ENCODE measurements at places on chromosomes 7 and 10.

DNA sequence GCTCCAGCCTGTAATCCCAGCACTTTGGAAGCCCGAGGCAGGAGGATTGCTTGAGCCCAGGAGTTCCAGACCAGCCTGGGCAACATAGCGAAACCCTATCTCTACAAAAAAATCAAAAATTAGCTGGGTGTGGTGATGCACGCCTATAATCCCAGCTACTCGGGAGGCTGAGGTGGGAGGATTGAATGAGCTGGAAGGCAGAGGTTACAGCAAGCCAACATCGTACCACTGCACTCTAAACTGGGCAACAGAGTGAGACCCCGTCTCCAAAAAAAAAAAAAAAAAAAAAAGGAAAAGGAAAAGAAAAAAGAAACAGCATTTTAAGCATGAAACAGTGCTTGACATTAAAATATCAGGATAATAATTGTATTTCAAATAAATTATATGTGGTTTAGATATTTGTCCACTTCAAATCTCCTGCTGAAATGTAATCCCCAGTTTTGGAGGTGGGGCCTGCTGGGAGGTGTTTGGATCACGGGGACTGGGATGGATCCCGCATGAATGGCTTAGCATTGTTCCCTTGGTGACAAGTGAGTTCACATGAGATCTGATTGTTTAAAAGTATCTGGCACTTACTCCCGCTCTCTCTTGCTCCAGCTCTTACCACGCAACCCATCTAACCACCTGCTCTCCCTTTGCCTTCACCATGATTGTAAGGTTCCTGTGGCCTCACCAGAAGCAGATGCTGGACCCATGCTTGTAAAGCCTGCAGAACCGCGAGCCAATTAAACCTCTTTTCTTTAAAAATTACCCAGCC is 103.4 kb downstream of the SRPK2 start:
- DNase-seq = no peak

DNA sequence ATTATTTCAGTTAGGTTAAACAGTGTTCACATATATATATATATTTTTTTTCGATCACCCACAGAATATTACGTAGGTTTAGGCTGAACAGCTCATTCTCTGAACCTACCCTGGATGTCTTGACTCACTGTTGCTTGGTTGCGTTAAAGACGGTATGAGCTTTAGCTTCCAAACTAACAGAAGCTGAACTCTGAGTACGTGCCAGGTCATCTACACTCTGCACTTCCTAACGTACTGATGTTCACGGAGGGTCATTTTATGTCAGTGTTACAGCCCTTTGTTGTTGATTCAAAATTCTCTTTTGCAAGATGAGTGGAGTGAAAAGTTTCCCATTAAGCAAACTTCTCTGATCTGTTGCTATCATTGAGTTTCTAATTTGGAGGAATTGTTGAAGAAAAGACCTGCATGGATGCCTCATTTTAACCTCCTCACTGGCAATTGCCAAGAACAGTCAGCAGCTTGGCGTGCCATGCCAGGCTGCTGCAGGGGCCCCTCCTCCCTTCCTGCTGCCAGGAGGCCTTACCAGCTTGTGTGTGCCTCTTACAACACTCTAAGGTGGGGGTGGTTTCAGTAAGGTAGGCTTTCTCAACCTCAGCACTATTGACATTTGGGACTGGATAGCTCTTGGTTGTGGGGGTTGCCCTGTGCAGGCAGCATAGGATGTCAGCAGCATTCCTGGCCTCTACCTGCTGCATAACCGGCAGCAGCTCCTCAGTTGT is 44.3 kb downstream of the INSYN2A start:
- no peak for DNase-seq

DNA sequence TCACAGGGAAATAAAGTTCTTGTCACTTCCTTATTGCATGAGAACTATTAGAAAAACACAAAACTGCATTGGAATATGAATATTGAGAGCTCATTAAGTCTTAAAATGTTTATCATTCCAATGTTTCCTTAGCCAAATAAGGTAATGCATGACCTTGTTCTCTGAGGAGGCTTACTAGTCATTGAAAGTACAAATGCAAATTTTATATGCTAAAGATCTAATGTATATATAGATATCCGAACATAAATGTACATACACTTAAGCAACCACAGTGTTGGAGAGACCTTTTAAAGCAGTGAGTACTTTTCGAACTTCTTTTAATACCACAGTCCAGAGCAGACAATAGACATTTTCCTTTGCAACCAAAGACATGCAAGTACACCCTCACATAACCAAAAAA is 96.1 kb downstream of the RELN start:
- no peak for DNase-seq

DNA sequence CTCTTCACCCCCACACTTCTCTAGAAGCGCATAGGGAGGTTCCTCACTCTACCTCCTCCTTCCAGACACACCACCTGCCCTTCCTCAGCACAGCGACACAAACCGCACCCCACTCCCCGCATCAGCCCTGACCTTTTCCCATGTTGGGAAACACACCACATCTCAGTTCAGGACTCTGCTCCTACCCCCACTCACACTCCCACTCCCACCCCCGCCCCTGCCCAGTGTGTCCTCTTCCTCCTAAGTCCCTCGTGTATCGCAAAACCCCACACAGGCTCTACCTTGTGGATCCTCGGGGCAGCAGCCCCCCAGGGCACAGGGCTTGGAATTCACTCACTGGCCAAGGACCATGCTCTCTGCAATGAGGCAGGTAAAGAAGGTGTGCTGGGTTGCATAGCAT is 4.2 kb upstream of the AOC1 start:
- DNase-seq = no peak

- DNase-seq = no peak
Measured at GRCh38 chr10:132855889-132856288, 69.9 kb upstream of the NKX6-2 start.

DNA sequence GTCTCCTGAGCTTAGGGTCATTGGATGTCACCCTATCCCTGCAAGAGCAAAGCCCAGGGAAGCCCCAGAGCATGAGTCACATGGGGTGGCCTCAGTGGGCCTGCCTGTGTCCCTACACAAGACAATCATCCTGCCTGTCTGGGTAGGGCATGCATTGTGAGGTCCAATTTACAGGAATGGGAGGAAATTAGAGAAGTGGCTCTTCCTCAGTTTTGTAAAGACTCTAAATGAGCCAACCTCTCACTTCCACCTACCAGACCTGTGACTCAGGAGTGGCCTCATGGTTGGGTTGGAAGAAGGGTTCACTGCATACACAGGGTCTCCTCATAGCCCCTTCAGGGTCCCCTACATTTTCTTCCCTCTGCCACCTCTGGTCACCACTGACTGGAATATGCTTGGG is 43.6 kb upstream of the SMNDC1 start:
- no peak for DNase-seq

Measured in fibroblast of skin of abdomen (primary cell).